ENCODE measurements at places on chromosomes 2 and 18.
A peak's percentile ranks its signal among the peaks of the same experiment; 100 is the strongest.

DNA sequence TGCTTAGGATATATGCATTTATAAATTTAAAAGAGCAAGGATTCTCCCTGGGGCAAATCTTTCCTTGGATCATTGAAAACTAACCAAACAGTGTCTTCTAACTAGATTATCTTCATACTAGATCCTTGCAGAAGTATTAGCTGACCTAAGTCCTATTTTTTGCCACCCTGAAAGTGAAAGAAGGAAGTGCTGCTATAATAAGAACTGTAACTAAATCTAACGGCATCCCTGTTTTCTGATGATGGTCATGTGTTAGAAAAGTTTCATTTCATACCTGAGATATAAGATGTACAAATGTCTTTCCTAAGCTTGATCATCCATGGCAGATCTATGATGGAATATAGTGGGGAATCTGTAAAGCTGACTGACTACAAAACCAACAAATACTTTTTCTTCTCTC is 102.7 kb downstream of the MAP2 start:
- DNase-seq: no peak

- DNase-seq: no peak
These were observed 21.8 kb downstream of the SFTPB start for GRCh38 chr2:85646166-85646565.

GRCh38 chr2:124079045-124079444 is 54.0 kb downstream of the CNTNAP5 start:
- no peak for DNase-seq

DNA sequence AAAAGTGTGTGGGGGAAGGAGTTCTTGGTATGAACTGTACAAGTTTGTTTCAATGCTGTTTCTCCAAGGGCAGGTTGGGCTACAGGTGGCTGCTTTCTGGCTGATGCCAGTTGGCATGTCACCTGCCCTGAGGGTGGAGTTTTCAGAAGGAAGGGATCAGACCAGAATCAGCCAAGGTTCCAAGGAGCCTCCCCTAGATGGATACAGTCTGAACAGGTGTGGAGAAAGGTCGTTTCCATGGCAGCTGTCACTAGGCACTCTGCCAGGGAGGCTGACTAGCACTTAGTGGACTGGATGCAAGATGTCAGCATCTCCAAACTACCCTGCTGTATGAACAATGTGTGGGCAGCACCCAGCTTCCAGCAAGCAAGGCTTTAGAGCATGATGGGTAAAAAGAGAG is 444.4 kb upstream of the HNRNPA3 start:
- DNase-seq: no peak

DNA sequence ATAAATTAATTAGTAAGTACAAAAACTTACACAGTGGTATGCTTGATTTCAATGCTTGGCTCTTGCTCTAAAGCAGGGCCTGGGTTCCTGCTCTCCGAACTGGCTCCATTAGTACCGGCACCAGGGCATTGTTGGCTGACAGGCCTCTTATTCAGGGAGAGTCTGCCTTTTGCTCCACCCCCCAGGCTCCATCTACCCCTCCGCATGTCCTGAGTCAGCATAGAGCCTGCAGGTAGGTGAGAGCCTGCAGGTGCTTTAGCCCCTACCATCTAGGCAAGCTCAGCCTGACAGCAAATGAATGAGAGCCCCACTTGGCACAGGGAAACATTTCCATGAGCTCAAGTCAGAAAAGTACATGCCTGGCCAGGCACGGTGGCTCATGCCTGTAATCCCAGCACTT is 35.1 kb upstream of the EFHD1 start:
- no peak for DNase-seq

DNA sequence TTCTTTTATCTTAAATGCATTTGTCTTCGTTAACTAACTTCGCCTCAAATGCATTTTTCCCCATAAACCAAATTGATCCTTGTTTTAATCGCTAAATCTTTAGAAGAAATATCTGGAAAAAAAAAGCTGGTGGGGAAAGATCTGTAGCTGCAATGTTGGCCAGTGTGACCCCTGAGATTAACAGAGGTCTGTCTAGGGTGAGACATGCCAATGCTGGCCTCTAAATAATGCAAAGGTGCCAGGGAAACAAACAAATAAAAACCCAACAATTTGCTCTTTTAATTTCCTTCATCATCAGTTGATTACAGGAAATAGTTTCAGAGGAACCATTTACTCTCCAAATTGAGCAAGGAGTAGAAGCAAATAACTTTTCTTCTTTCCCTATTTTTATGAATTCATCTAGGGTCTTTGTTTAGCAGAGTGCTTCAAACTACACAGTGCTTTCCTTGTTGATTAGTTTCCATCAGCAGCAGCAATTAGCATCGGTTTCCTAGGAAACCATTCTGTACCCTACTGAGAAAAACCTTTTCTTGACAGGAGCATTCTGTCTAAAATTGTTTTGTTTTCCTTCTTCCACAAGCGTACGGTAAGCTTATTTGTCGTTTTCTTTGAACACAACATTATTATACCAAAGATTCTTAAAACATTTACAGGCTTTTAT is 100.5 kb upstream of the UNC80 start:
- DNase-seq: no peak

GRCh38 chr2:236712961-236713673 is 143.5 kb downstream of the ACKR3 start:
- DNase-seq: no peak

- no peak for DNase-seq
These were observed 65.2 kb downstream of the ZEB2 start for GRCh38 chr2:144454466-144455287.

DNA sequence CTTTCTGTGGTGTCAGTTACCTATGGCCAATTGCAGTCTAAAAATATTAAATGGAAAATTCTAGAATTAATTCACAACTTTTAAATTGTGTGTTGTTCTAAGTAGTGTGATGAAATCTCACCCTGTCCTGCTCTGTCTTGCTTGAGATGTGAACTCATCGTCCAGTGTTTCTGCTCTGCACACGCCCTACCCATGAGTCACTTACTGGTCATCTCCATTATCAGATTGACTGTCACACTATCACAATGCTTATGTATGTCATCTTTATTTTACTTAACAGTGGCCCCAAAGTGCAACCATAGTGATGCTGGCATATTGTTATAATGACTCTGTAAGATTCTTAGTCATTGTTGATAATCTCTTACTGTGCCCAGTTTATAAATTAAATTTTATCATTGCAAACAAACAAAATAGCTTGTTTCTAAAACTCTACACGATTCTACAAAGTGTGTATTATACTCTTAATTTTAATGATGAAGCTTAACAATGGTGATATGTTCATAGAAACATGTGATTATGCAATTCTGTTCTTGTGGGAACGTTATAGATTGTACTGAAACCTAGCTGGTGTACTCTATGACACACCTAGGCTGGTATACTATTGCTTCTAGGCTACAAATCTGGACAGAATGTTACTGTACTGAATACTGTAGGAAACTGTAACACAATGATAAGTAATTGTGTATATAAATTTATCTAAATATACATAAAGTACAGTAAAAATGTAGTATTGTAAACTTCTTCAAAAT is 1086.8 kb upstream of the PIK3C3 start:
- DNase-seq: no peak

DNA sequence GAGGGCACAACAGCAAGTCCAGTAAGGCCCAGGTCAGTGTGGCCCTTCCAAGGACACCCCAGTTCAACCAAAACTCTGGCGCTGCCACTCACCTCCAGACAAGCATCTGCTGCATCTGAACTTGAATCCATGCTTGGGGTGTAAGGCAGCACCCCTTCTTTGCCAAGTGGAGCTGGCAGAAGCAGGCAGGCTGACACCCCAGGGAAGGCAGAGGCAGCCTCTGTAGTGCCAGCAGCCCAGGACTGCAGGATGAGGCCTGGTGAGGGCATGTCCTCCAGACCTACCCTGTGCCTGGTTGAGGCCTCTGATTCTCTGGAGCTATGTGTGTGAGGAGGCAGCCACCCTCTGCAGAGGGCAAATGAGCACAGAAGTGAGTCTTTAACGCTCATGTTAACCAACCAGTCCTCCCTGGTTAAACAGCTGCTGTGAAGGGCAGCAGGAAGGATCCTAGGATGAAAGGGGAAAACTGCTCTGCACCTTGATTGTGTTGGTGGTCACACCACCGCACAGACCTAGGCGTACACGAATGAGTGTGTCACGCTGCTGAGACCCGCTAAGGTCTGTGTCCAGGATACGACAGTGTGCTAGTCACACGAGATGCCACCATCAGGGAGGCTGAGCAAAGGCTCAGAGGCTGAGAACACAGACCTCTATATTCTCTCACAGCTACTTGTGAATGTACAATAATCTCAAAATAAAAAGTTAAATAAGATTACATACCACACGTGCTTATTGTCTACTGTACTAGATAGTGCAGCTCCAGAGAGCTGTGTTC is 2.2 kb downstream of the PARD6G start:
- DNase-seq: no peak

DNA sequence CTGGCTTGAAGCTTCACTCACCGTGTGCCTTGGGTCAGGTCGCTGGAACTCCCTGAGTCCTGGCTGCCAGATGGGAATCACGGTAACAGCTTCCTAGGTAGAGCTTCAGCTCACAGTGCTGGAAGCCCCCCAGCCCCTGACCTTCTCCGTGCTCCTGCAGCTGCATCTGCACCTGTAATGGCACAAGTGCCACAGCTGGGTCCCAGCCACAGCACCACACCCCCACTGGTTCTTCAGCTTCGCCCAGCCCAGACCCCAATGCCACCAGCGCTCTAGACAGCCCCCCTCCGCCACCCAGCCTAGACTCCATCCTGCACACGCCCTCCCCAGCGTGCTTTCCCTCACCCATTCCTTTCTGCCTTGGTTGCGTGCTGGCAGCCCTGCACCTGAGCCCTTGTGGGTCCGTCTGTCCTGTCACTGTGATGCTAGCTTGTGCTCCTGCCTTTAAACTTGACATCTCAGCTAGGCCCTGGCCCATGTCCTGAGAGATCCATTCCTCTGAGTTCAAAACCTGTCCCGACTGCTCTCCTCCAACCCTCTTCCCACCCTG is 7.6 kb upstream of the ESPNL start:
- no peak for DNase-seq

GRCh38 chr2:203756161-203756560 is 49.7 kb downstream of the CD28 start:
- DNase-seq: no peak

- peak; percentile 87 for DNase-seq
These were observed 2.4 kb upstream of the KCNF1 start for GRCh38 chr2:10909050-10909995.

GRCh38 chr2:159735648-159736047 is 23.3 kb downstream of the MARCHF7 start:
- no peak for DNase-seq

GRCh38 chr2:121038891-121039616 is 245.9 kb downstream of the TFCP2L1 start:
- DNase-seq: no peak

DNA sequence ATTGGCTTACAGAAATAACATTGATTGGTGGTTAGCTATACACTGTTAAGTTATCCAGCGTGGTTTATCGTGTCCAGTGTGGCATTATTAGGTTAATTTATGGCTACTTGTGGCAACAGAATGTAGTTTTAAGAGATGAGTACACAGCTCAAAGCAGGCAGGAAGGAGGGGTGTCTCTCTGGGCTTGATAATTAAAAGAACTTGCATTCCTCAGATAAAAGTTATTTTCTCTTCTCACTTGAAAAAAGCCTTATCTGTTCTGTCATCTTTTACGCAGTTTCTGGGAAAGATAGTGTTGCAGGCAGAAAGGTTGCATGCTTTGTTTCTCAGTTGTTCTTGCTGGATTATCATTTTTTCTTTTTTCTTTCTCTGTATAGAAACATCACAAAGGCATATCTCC is 154.4 kb upstream of the COL3A1 start:
- DNase-seq: no peak

DNA sequence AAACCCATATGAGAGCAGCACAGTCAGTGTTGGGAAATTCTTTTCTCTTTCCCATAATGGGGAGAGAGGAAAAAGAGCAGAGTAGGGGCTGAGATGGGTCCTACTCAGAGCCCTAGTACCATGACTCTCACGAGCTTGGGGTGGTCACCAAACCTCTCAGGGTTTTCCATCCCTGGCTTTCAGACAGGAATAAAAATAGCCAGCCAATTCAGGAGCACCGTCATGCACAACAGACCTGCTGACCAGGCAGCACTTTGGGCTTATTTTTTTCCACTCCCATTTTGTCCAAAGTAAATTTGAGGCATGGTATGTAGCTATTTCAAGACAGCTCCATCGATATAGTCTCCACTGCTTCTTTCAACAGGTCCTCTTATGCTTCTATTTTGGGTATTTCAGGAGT is 86.4 kb downstream of the TGFA start:
- no peak for DNase-seq

DNA sequence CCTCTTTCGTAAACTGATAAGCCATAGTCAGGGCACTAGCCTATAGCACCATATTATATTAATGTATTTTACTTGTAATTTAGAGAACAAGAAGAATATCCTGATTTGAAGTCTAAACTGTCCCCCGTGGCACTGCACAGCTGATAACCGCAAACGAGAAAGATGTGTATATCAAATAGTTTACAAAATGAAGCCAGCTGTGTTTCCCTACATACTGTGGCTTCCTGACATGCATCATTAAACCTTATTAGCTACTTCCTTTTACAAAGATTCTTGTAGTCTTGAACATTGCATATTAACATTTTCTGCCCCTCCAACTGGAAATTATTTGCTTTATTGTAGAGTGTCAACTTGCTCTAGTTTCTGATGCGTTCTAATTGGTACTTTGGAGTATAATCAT is 153.5 kb upstream of the NFATC1 start:
- no peak for DNase-seq

- DNase-seq: no peak
These were observed 15.3 kb downstream of the GAREM1 start for GRCh38 chr18:32455361-32455760.

DNA sequence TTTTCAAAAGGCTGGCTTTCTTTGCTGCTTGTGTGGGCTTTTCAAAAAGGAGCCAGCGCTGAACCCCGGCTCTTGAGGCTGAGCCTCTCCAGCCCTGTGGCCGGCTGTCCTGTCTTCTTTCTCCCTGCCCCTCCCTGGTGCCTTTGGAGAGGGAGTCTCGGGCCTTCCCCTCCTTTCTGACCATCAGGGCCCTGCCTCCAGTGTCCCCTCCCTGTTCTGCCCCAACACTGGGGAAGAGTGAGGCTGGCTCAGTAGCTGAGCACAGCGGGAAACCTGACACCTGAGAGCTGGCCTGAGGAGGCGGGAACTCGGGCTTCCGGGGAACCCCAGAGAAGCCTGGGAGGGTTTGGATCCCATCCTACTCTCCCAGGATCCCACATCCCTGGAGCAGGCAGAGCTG is 232.1 kb downstream of the LOXHD1 start:
- DNase-seq: no peak

GRCh38 chr2:223696719-223697118 is 94.6 kb upstream of the SCG2 start:
- DNase-seq: no peak

DNA sequence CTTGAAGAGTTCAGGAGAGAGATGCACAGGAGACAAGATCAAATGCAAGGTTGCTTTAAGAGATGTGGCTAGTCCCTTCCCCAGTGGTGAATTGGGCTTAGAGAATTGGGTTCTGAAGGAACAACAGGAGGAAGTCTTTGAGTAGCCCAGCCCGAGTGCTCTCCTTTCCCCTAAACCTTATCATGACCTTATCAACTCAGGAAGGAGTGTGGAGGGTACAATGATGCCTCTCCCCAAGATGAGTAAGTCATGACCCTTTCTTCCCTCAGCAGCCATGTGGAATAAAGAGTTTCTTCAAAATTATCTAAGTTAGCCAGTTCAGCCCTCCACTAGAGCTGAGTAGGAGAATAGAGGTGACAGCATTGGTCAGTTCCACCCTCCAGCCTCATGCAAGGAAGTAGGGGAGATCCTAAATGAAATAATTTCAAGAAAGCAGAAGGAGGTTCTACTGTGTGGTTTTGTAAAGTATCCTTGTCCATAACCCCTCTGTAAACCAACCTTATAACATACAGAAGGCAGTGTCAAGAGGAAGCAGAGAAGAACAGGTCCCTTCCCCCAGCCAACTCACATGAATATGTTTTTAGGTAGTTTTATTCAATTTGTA is 88.4 kb downstream of the ARHGAP15 start:
- DNase-seq: no peak

Data from WERI-Rb-1 (cell line).